ENCODE measurements at places on chromosomes 12 and 14.

DNA sequence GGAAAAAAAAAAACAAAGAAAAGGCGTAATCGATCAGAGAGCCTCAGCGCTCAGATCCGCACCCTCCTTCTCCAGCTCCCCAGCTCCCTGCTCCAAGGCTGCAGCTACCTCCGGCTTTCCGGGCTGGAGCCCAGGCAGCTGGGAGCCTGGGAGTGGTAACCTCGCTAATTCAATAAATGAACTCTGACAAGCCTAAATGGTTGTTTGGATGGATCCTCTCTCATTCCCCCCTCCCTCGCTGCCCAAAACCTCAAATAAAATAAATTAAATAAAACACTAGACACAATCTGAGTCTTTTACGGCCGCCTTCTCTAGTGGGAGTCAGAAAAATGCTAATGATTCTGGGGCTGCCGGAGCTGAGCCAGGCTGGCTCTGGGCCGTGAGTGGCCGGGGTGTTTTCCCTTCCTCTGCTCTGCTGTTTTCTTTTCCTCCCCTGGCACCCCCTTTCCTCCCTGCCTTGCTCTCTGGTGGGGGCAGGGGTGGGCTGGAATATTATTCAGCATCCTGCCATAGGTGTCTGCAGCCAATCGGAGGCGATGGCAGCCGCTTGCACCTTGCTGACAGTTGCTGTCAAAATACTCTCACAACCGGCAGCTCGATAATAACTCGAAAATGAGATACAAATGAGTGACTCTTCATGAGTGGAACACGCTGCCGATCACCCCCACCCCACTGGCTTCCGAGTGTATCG, 76.1 kb downstream of the RBM19 start:
- no peak for DNase-seq

DNA sequence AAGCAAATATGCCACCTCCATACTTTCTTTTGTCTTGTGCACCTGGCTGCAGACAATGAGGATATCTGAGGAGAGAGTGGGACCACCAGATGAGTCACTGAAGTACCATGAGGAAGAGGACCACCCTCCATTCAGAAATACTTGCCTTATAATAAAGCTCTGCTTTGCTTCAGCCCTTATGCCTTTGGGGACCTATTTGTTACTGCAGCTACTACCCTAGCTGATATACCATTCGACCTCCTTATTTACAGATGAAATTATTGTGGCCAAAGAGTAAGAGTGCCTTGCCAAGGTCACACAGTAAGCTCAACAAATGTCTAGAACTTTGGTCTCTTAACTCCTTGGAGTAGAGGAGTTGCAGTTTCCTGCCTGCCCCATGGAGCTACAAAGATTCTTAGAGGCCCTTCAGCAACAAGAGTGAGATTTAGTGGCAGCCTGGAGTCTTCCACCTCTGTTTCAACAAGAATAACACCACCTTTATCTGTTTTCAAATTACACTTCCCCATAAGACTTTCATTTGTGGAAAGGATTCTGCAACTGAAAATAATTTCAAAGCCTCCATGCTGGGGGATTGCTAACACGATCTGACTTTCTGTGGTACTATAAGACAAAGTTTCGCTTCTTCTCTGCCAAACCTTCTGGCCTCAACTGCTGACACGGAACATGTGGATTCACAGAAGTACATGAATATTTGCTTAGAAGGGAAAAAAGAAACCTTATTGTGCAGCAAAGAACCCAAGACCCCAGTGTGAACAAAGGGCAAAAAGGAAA, 3.6 kb downstream of the CMKLR1 start:
- DNase-seq, result no peak

DNA sequence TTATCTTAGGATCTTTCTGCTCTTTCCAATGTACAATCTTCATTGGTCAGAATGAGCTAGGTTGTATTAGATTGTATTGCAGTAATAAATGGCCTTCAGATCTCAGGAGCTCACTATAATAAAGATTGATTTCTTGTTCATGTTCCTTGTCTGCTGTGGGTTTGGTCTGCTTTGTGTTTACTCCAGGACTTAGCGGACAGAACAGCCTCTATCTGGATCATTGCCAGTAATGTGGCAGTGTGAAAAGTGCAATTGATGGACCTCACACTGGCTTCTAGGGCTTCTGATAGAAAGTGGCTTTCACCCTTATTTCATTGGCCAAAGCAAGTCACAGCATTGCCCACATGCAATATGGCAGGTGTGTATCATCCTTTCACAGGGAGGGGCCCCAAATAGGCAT, 81.2 kb downstream of the BTG1 start:
- no peak for DNase-seq

DNA sequence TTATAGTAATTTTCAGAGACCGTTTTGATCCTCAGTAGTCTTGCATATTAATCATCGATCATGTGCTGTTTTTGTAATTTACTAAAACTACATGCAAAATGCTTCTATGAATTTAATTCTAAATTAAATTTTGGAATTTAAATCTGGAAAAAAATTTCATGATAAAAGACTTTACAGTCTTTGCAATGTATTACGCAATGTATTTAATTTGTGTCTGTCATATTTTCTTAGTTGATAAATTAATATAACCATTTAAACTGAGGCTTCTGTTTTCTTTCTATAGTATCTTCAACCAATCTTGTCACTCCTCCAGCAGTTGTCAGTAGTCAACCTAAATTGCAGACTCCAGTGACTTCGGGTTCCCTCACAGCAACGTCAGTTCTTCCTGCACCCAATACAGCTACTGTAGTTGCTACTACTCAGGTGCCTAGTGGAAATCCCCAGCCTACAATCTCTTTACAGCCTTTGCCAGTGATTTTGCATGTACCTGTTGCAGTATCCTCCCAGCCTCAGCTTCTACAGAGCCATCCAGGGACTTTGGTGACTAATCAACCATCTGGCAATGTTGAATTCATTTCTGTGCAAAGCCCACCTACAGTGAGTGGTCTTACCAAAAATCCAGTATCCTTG, 94.8 kb downstream of the ATF7IP start:
- DNase-seq, result no peak

- DNase-seq, result no peak
Measured at GRCh38 chr12:88816201-88816600, 235.9 kb upstream of the KITLG start.

DNA sequence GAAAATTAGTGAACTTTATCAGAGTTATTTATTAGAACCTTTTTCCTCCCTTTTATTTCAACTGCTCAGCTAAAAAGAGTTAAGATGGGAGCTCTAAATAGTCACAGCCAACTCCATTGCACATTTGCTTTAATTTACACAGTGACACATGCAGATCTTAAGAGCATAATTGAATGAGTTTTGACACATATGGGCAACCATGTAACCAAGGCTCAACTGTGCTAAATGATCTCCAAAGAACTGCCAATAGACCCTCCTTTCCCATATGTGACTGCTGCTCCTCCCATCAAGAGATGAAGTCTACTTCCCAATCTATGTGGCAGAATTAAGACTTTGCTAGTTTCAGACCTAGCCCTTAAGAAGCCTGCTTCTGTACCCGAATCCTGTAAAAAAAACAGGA, 960.0 kb downstream of the BCL11B start:
- DNase-seq, result no peak

DNA sequence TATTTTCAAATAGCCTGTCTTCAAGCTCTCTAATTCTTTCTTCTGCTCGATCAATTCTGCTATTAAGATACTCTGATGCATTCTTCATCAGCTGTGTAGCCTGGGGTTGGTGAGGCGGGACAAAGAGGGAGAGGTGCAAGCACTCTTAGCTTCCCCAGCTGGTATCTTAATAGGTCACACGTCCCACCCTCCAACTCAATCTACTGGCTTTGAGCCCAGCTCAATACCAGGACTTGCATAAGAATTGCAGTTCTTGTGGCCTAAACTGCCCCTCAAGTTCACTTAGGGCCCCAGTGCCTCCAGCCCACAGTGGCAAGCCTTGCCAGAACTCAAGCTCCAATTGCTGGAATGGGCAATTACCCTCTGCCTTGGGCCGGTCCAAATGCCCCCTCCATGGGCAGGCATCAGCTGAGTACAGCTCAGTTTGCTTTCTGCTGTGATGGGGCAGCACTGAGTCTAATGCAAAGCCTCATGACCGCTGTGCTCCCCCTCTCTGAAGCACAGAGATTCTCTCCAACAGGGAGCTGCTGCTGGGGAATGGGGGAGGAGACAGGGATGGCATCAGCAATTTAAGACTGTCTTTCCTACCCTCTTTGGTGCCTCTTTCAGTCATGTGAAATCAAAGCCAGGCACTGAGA, 5.6 kb upstream of the SPATA7 start:
- DNase-seq, result no peak

DNA sequence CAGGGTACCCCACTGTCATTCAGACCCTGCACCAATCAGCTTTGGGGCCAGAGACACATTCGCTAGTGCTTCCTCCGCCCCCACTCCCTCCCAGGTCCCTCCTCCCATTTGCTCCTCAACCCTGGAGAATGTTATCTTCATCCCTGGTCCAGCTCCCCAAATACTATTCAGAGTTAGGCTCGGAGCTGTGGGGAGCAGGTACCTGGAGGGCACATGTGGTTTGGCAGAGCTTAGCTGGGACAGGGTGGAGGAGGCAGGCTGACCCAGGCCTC, 19.5 kb downstream of the VSX2 start:
- DNase-seq, result no peak

- no peak for DNase-seq
Measured at GRCh38 chr12:105954951-105955931, 183.5 kb downstream of the NUAK1 start.

GRCh38 chr14:99148861-99149610, 123.0 kb downstream of the BCL11B start:
- no peak for DNase-seq

- DNase-seq, result peak; percentile 65
Measured at GRCh38 chr14:32939254-32940065, 781 bp downstream of the NPAS3 start.

DNA sequence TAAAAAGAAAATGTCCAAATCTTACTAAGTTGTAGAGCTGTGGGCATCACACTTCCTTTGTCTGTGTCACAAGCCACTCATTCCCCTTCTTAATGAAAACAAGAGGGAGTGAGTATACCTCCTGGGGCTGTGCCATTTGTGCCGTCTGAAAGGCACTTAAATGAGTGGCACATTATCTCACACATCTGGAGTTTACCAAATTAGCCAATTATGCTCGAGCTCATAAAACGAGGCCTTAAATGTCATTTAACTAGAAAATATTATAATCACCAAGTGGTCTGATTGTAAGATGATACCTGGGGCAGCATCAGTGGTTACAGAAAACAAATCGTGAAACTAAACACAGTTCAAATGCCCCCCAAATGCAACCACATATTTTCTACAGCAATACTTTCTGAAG, 146.1 kb downstream of the PAX9 start:
- no peak for DNase-seq

- DNase-seq, result no peak
Measured at GRCh38 chr12:78555802-78556201, 308.8 kb upstream of the SYT1 start.

GRCh38 chr14:93037351-93037750, 78.4 kb downstream of the ITPK1 start:
- no peak for DNase-seq

DNA sequence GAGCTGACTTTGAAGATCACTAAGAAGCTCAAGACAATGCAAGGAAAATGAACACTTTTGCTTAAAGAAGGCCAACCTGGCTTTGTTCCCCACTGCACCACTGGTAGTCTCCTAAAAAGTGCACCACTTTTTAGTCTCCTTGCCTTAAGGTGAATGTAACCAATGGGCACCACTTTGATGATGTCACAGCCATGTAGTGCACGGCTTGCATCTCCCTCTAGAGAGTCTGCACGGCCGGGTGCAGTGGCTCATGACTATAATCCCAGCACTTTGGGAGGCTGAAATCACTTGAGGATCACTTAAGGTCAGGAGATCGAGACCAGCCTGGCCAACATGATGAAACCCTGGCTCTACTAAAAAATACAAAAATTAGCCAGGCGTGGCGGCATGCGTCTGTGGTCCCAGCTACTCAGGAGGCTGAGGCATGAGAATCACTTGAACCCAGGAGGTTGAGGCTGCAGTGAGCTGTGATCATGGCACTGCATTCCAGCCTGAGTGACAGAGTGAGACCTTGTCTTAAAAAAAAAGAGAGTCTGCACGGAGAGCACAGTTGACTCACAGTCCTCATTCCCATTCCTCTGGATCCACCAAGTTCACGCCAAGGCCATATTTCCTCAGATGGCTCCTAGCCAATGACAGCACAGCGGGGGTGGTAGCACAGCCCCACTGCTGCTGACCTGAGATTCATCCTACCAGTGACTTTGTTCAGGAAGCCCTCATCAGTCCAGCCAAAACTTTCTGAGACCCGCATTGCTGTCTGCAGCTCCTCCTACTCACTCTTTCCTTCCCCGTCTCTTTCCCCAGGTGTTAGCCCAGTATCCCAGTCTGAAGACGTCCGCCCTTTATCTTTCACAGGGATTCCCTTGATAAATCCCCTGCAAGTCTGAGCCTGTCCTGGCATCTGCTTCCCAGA, 16.5 kb upstream of the IFT81 start:
- no peak for DNase-seq

DNA sequence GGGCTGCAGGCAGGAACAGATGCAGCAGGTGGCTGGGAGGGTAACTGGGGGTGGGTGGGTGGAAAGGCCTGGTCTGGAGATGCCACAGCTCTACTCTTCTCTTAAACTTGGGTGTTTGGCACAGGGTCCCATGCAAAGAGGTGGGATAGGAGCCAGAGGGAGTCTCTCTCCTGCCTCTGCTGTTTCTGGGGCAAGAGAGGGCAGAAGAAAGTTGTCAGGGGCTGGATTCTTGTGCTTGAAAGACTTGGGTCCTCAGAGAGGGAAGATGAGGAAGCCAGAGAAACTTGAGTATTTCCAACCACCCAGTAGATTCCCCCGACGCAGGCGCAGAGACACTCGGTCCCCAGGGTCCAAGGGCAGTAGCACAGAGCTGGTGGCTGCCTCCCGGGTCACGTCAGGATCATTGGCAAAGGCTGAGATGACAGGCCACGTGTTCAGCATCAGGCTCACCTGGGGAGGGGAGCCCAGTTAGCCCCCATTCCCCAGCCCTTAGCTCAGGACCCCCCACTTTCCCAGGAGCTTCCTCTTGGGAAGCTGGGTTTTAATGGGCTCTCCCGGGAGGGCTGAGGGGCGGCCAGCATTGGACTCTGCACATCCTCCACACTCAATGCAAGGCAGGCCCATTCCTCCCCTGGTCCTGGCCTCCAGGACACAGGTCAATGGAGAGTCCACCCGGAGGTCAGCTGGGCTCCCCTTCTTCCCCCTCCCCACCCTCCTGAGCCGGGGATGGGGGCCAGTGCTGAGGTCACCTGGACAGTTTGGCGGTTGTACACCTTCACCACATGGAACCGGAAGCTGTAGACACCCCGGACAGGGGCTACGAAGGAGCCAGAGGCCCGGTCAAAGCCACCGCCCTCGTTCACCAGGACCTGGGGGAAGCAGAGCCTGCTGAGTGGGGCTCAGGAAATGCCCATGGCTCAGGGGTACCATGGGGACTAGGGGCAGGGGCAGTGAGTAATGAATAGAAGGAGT, 1.6 kb downstream of the CBLN3 start:
- no peak for DNase-seq

- DNase-seq, result no peak
Measured at GRCh38 chr12:39412210-39412609, 30.7 kb downstream of the KIF21A start.

GRCh38 chr14:69004731-69005431, 25.8 kb upstream of the ACTN1 start:
- no peak for DNase-seq

GRCh38 chr14:65483647-65484046, 71.1 kb downstream of the FUT8 start:
- DNase-seq, result no peak
